Left lung (tissue), 14 donors: ENCODE measurements at places on chromosomes 2 and 18.

GRCh38 chr18:43572163-43572562 lies 294.9 kb upstream of the SYT4 start:
- no peak overlapping the region for H3K27ac ChIP-seq
- no peaks in the 10 kb centered on the region for H3K27me3 ChIP-seq
- H3K36me3 ChIP-seq, result no peaks in the 10 kb centered on the region

GRCh38 chr2:219695145-219695709 lies 67.8 kb downstream of the SLC4A3 start:
- no peaks in the 10 kb centered on the region for H3K36me3 ChIP-seq
- no peaks in the 10 kb centered on the region for H3K4me1 ChIP-seq
- DNase-seq, result no peak
- no peaks in the 10 kb centered on the region for H3K27me3 ChIP-seq
- no peak overlapping the region for H3K4me3 ChIP-seq

GRCh38 chr2:232228971-232229894 lies 149.3 kb upstream of the ALPP start:
- no peak for DNase-seq
- no peak overlapping the region for H3K4me3 ChIP-seq
- no peaks in the 10 kb centered on the region for H3K36me3 ChIP-seq

DNA sequence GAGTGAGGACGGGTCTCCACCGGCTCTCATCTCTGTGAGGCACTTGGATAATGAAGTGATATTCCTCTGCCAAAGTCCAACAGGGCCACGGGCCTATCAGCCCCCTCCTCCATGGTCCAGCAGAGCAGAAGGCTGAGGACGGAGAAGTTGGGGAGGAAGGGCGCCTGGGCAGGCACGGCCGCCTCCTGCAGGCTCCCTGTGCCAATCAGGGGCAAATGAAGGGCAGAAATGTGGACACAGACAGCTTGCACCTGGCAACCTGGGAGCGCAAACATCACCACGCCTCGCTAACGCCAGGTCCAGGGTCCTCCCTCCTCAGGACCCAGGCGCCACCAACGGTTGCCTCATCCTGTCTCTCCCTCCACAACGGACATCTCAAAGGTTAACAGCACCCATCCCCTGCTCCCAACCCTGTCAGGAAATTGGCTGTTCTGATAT lies 24.3 kb downstream of the SMAD7 start:
- peaks cover 94% of the 10 kb centered on the region for H3K4me1 ChIP-seq
- no peak for DNase-seq
- no peak overlapping the region for H3K27ac ChIP-seq
- no peak overlapping the region for H3K4me3 ChIP-seq
- H3K36me3 ChIP-seq, result peaks cover 6% of the 10 kb centered on the region
- no peaks in the 10 kb centered on the region for H3K27me3 ChIP-seq

DNA sequence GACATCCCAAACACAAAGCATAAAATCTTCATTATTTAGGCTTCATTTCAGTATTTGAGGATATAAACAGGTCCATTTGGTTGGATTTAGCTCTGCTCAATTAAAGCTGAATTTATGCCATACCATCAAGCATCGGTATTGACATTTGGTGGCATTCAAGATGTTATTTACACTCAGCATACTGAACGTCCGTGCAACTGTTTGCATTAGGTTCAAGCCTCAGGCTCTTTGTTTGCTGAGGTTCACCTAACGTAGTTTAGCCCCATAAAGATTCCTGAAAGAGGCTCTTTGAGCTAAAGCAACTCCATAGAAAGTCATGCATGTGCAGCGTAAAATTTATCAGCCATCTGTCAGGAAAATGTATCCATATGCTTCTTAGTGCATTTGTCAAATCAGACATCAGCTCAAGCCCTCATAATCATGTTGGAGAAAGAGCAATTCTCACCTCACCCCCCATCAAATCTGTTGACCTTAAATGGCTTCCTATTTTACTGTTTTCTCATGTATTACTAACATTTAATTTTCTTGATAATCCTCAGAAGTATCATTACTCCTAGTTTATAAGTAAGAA lies 366.9 kb downstream of the EPHA4 start:
- H3K4me1 ChIP-seq, result no peaks in the 10 kb centered on the region
- no peak for DNase-seq
- H3K27ac ChIP-seq, result no peak overlapping the region
- no peak overlapping the region for H3K4me3 ChIP-seq

DNA sequence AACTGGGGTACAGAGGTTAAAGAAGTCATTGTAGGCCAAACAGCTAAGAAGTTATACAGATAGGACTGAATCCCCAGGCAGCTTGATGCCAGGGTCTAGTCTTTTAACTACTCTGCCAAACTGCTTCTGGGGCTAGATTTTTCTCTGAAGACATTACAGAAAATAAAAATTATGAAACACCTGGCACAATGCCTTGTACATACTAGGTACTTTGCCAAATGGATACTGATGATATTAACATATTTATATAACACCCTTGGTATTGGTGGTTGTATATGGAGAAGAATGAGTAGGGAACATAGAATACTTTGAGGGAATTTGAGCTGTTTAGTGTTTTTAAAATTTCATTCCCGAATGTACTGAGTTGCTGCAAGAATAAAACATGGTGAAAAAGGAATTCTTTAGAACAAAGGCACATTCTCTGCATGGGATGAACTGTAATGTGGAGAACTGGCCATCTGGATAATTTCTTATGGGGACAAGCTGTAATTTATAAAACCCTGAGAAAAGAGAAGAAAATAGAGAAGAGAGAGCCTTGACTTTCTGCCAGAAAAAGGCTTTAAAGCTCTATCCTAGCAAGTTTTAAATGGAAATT lies 210.9 kb upstream of the TMEM200C start:
- no peak for DNase-seq
- H3K36me3 ChIP-seq, result no peaks in the 10 kb centered on the region
- H3K4me3 ChIP-seq, result no peak overlapping the region
- H3K27ac ChIP-seq, result no peak overlapping the region
- H3K4me1 ChIP-seq, result no peaks in the 10 kb centered on the region

DNA sequence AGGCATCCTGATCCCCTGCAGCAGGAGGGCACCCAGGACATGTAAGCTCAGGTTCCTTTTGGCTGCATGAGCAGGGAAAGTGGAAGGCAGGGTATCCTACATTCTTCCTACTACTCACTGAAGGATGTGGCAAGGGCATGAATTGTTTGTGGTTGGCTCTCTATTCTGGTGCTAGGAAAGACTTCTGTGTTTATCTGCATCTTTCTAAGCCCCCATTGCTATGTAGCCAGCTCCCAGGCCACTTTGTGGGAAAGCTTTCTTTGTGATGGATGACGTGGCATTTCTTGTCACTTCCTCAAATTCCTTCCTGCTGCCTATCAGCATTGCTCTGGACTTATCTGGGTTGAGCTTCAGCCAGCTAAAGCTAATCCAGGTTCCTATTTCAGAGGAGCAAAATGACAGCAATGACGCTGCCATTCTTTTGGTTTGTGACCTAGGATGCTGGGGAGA lies 46.2 kb downstream of the MEIS1 start:
- H3K36me3 ChIP-seq, result no peaks in the 10 kb centered on the region
- no peaks in the 10 kb centered on the region for H3K27me3 ChIP-seq
- H3K27ac ChIP-seq, result no peak overlapping the region
- no peak overlapping the region for H3K4me3 ChIP-seq

GRCh38 chr18:72530622-72531021 lies 13.5 kb downstream of the CBLN2 start:
- H3K27ac ChIP-seq, result no peak overlapping the region
- H3K4me3 ChIP-seq, result no peak overlapping the region
- H3K4me1 ChIP-seq, result no peaks in the 10 kb centered on the region
- H3K27me3 ChIP-seq, result no peaks in the 10 kb centered on the region
- no peaks in the 10 kb centered on the region for H3K36me3 ChIP-seq

DNA sequence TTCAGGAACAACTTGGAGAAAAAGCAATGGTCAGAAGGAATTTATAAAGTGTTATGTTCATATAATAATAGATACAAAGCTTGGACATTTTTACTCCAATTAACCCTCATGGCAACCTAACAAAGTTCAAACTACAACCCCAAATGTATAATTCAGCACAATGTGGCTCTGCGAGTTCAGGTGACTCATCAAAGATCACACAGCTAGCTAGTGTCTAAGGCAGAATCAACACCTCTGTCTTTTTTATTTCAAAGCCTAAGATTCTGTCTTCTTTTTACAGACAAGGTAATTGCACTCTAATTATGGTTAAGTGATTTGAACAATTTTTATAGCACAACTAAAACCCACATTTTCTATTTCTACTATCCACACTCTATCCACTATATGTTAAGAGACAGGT lies 90.5 kb downstream of the CHST9 start:
- DNase-seq, result no peak
- no peak overlapping the region for H3K27ac ChIP-seq
- H3K36me3 ChIP-seq, result no peaks in the 10 kb centered on the region
- H3K4me1 ChIP-seq, result no peaks in the 10 kb centered on the region

DNA sequence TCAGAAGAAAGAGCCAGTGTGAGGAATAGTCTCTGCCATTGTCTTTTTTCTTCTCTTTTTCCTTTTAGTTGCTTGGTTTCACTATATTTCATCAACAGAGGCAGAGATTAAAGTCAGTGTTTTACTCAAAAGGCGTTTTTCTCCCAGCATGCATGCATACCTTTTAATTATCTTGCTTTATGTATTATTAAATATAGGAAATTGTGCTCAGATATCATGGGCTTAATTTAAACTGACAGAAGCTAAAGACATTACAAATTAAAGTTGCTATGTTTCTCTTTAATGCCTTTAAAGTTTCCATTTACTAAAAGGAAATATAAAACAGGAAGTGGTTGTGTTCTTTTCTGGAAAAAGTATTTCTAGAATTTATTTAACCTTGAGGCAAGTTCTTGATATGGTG lies 223.3 kb upstream of the ATP5MC3 start:
- H3K4me3 ChIP-seq, result no peak overlapping the region
- H3K27ac ChIP-seq, result no peak overlapping the region
- H3K27me3 ChIP-seq, result no peaks in the 10 kb centered on the region
- H3K36me3 ChIP-seq, result no peaks in the 10 kb centered on the region

GRCh38 chr18:58997811-58998337 lies 133.2 kb downstream of the ZNF532 start:
- H3K4me1 ChIP-seq, result peaks cover 7% of the 10 kb centered on the region
- peak overlapping the region; percentile 11 for H3K27ac ChIP-seq
- no peak overlapping the region for H3K4me3 ChIP-seq
- no peaks in the 10 kb centered on the region for H3K27me3 ChIP-seq
- no peaks in the 10 kb centered on the region for H3K36me3 ChIP-seq

DNA sequence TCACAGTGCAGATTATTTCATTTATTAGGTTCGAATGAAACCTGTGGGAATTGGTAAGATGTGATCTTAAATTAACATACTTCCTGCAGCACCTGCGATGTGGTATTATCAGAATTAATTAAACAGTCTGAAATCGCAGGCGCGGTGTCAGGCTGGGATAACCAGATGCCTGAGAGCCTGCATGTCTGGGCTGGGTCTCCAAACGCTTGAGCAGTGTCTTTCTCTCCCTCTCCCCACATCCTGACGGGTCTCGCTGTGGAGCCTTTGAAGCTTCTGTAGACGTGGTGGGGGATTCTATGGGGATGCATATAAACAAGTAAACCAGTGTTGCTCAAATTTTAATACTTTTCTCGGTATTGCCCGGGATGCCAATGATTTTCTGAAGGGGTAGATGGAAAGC lies 366.2 kb upstream of the SPRED2 start:
- no peak overlapping the region for H3K4me3 ChIP-seq
- no peaks in the 10 kb centered on the region for H3K27me3 ChIP-seq
- H3K4me1 ChIP-seq, result no peaks in the 10 kb centered on the region
- no peak for DNase-seq
- no peak overlapping the region for H3K27ac ChIP-seq
- H3K36me3 ChIP-seq, result no peaks in the 10 kb centered on the region

GRCh38 chr18:38940475-38940862 lies 1374.9 kb upstream of the CELF4 start:
- no peak overlapping the region for H3K4me3 ChIP-seq
- no peaks in the 10 kb centered on the region for H3K36me3 ChIP-seq
- no peak overlapping the region for H3K27ac ChIP-seq
- DNase-seq, result no peak
